NCI-H1436 treated with DMSO at 0.1 percent for 48 hours (cell line): ENCODE measurements at places on chromosomes 2 and 18.

- DNase-seq, result no peak
Measured at GRCh38 chr2:158381978-158382377, 74.6 kb downstream of the CCDC148 start.

GRCh38 chr18:74249181-74249968 lies 42.4 kb downstream of the CYB5A start:
- DNase-seq, result no peak

- DNase-seq, result no peak
Measured at GRCh38 chr2:34899079-34899478, 1300.0 kb upstream of the FAM98A start.

DNA sequence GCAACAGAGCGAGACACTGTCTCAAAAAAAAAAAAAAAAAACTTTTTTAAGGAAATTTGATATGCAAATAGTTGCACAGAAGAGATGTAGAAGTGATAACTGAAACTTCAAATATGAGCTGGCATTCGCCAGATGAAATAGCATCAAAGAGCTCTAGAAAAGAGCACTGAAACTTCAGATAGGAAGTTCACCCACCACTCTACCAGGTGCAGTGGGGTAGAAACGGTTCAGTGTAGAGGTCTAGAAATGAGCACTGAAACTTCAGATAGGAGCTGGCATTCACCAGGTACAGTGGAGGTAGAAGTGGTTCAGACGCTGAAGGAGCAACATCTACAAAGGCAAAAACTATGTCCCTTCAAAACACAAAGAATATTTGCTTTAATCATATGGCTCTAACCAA lies 9.0 kb upstream of the ONECUT2 start:
- no peak for DNase-seq

DNA sequence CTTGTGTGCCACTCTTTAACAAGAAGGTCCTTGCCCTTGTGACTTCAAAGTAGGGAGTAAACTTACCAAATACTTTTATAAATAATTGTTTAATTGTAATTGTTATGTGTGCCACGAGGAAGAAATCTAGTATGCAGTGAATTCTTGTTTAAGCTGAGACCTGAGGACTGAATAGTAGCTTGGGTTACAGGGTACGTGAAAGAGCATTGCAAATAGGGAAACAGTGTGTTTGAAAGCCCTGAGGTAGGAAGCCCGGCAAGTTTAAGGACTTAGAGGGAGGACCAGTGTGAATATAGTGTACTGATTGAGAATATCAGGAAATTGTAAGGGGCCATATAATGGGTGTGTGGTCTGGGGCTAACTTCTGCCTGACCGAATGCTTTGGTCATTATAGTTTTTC lies 26.2 kb downstream of the PHLPP1 start:
- no peak for DNase-seq

- no peak for DNase-seq
Measured at GRCh38 chr2:102417946-102418345, 5.0 kb upstream of the IL18RAP start.
